ENCODE measurements at places on chromosomes 4 and X.

- DNase-seq, result no peak
Observed at GRCh38 chrX:40207626-40208025, 109.9 kb upstream of the BCOR start.

DNA sequence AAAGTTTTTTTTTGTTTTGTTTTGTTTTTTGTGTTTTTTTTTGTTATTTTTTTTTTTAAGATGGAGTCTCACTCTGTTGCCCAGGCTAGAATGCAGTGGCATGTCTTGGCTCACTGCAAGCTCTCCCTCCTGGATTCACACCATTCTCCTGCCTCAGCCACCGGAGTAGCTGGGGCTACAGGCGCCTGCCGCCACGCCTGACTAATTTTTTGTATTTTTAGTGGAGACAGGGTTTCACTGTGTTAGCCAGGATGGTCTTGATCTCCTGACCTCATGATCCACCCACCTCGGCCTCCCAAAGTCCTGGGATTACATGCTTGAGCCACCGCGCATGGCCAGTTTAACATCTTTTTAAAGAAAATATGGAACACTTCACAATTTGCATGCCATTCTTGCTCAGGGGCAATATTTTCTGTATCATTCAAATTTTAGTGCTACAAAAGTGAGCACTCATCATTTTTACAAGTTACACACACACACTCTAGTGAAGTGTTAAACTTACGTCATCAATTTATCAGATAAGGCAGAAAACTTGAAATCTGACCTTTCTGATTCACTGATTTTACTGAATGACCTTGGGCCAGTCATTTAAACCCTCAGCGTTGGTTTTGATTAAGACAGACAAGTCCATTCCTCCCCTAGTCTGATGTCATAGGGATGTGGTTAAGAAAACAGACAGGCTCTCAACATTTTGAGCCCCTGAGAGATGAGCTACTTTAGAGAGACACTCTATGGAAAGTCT, 61.2 kb downstream of the TRIM2 start:
- no peak for DNase-seq

DNA sequence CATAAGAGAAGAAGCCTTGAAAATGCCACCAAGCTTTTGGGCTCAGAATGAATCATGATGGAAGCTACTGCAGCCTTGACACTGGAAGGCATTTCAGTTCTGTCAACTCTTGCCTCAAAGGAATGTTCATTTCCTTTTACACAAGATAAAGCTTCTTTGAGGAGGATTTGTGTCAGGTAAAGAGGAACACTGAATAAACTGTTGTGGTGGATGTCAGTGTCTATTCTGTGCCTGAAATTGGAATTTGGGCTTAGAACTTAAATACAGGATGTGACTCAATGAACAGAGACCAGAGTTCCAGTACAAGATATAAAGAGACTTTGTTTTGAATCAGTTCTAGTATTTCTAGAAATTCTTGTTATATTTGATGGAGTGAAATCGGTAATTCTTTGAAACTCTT, 313.2 kb downstream of the PACRGL start:
- no peak for DNase-seq

- no peak for DNase-seq
Observed at GRCh38 chrX:100863326-100863864, 10.8 kb downstream of the NOX1 start.

DNA sequence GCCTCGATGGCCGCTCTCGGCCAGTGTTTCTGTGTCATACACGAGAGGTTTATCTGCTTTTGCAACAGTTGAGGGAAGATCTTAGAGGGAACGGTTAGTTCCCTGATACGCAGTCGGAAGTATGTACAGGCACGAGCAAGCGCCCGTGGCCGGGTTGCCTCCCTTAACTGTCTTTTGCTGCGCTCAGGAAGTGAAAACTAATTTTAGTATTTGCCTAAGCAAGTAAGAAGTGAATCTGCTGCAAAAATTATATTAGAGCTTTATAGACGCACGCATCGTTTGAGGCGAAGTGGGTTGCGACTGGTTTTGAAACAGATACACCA, 695 bp downstream of the MTM1 start:
- no peak for DNase-seq

GRCh38 chr4:36574816-36575215, 293.4 kb downstream of the DTHD1 start:
- no peak for DNase-seq

- DNase-seq, result no peak
Observed at GRCh38 chr4:152039023-152039481, 278.2 kb upstream of the GATB start.

DNA sequence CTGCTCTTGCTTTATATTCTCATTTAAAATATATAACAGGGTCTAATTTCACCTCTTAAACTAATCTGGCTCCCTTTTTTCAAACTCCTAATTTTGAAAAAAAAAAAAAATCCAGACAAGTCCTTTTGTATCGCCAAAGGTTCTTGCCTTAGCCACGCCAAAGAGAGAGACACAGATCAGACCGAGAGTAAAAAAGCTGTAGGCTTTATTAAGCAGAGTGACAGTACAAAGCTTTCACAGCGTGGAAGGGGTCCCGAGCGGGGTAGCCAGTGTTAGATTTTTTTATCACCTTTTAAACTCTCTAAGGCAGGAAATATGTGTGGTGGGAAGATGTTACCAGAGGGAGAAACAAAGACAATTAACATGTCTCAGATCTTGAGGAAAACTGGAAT, 54.1 kb downstream of the PAGE2 start:
- DNase-seq, result no peak

- no peak for DNase-seq
Observed at GRCh38 chr4:105145903-105146275, 787 bp upstream of the TET2 start.

GRCh38 chr4:135598151-135598550, 1396.6 kb upstream of the PABPC4L start:
- DNase-seq, result no peak

Data from nucleus accumbens (tissue), 56 donors.